Neural progenitor cell (in vitro differentiated cells): ENCODE measurements at places on chromosomes 16 and 17. TPM values are rescaled to one million over a fixed set of nuclear protein-coding genes. Genes with fewer than 3 reads are reported as not detected.
A peak's percentile ranks its signal among the peaks of the same experiment; 100 is the strongest.

Gene KRT39
- total RNA-seq, result not detected in 2 replicates

Gene CACNG4
- total RNA-seq, result 0.34 and 1.2 TPM in 2 replicates

Gene SCIMP
- total RNA-seq, result not detected in 2 replicates

Gene KCNH6
- total RNA-seq, result 0.03 TPM in 1 of 2 replicates, not detected in the other

Gene PPY
- total RNA-seq, result not detected in 2 replicates

Gene BICDL2
- total RNA-seq, result 0.12 TPM in 1 of 2 replicates, not detected in the other

Gene WNT3
- total RNA-seq, result 1.1 and 1.7 TPM in 2 replicates

Gene TMEM220
- total RNA-seq, result 0.28 and 1.5 TPM in 2 replicates

GRCh38 chr16:21703156-21703555 is 39.4 kb downstream of the OTOA start:
- no peak for DNase-seq
- H3K27me3 ChIP-seq, result no peaks in the 10 kb centered on the region
- H3K27ac ChIP-seq, result no peak overlapping the region
- H3K36me3 ChIP-seq, result no peaks in the 10 kb centered on the region

DNA sequence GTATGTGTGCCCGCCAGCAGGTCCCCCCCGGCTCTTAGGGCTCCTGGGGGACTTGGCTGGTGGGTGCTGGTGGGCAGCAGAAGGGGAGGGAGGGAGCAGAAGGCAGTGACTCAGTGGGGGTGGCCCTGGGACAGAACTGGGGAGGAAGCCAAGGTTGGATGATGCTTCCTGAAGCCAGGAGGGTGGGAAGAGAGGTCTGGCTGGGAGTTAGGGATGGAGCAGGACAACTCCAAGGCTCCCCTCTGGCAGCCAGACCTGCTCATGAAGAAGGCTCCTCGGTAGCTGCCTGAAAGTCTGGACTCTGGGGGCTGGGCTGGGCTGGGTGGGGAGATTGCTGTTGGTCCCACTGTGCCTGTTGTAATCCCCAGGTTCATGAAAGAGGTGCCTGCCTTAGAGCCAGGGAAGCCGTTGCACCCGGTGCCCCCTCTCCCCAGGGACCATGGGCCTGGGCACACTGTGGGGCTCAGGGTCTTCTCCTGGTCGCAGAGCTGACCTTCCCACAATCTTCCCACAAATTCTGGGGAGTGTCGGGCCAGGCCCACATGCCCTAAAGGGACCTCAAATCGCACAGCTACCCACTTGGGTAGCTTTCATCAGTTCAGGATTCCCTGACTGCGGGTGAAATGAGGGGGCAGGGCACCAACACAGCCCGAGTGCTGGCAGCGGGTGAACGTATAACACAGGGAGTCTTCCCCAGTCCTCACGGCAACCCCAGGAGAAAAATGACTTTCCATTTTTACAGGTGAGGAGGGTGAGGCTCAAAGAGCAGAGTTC is 1.1 kb upstream of the PLEKHG4 start:
- peaks cover 23% of the 10 kb centered on the region for H3K27me3 ChIP-seq
- H3K36me3 ChIP-seq, result no peaks in the 10 kb centered on the region
- no peak for DNase-seq
- H3K4me3 ChIP-seq, result peak overlapping the region; percentile 54
- H3K27ac ChIP-seq, result no peak overlapping the region

DNA sequence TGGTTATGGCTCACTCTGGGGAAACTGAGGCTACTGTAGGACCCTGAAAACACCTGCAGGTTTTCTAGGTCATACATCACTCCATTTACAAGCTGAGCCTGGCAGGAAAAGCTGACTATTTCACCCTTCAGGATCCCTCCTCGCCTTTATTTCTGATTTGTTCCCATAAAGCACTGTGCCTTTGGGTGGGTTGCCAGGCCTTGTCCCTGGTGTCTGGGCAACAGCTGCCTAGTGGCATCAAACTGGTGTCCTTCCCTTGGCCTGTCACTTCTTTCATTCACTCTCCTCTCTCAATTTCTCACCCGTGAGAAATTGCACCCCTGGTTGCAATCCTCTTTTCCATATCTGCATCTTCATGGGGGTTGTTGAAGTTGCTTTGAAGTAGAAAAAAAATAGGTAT is 1.6 kb downstream of the MYL4 start:
- H3K4me1 ChIP-seq, result peaks cover 12% of the 10 kb centered on the region
- DNase-seq, result no peak
- H3K27ac ChIP-seq, result no peak overlapping the region
- H3K36me3 ChIP-seq, result no peaks in the 10 kb centered on the region

- H3K4me3 ChIP-seq, result no peak overlapping the region
- no peaks in the 10 kb centered on the region for H3K4me1 ChIP-seq
- no peaks in the 10 kb centered on the region for H3K27me3 ChIP-seq
- H3K36me3 ChIP-seq, result peaks cover 10% of the 10 kb centered on the region
- no peak overlapping the region for H3K27ac ChIP-seq
These were observed 20.0 kb downstream of the CLUAP1 start for GRCh38 chr16:3520841-3521240.

- no peak overlapping the region for H3K4me3 ChIP-seq
- no peaks in the 10 kb centered on the region for H3K27me3 ChIP-seq
- no peaks in the 10 kb centered on the region for H3K36me3 ChIP-seq
- no peak for DNase-seq
- peaks cover 8% of the 10 kb centered on the region for H3K4me1 ChIP-seq
These were observed 19.0 kb downstream of the ADAD2 start for GRCh38 chr16:84209989-84210388.

- H3K36me3 ChIP-seq, result no peaks in the 10 kb centered on the region
- H3K27me3 ChIP-seq, result peaks cover 1% of the 10 kb centered on the region
- peaks cover 18% of the 10 kb centered on the region for H3K4me1 ChIP-seq
- no peak overlapping the region for H3K27ac ChIP-seq
- H3K4me3 ChIP-seq, result peak overlapping the region; percentile 30
- DNase-seq, result peak; percentile 78
These were observed 6.1 kb upstream of the STAC2 start for GRCh38 chr17:39231591-39232551.

- H3K4me3 ChIP-seq, result peak overlapping the region; percentile 42
- H3K27me3 ChIP-seq, result peaks cover 100% of the 10 kb centered on the region
- no peaks in the 10 kb centered on the region for H3K36me3 ChIP-seq
- H3K27ac ChIP-seq, result no peak overlapping the region
These were observed 885 bp upstream of the SLFN13 start for GRCh38 chr17:35449371-35449931.

DNA sequence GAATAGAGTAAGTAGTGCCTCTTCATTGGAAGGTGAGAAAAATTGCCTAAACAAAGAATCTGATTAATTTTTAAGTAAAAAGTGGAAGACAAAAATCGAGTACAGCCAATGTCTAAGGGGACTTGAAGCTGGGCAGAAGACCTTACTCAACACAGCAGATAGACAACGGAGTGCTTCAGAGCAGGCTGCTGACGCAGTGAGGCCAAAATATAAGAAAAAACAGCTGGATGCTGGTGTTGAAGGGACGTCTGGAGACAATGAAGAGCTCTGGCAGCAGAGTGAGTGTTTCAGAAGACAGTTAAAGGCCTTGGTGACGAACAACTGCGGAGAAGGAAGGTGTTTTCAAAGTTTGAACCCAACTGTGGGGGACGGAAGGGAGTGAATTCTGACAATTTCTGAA is 169.8 kb downstream of the MRTFB start:
- H3K4me3 ChIP-seq, result no peak overlapping the region
- no peak overlapping the region for H3K27ac ChIP-seq
- H3K36me3 ChIP-seq, result no peaks in the 10 kb centered on the region
- no peaks in the 10 kb centered on the region for H3K27me3 ChIP-seq
- DNase-seq, result no peak
- no peaks in the 10 kb centered on the region for H3K4me1 ChIP-seq

GRCh38 chr16:49513040-49513439 is 139.4 kb downstream of the C16orf78 start:
- no peaks in the 10 kb centered on the region for H3K36me3 ChIP-seq
- peak; percentile 53 for DNase-seq
- no peak overlapping the region for H3K4me3 ChIP-seq
- no peaks in the 10 kb centered on the region for H3K27me3 ChIP-seq
- H3K4me1 ChIP-seq, result no peaks in the 10 kb centered on the region
- no peak overlapping the region for H3K27ac ChIP-seq

DNA sequence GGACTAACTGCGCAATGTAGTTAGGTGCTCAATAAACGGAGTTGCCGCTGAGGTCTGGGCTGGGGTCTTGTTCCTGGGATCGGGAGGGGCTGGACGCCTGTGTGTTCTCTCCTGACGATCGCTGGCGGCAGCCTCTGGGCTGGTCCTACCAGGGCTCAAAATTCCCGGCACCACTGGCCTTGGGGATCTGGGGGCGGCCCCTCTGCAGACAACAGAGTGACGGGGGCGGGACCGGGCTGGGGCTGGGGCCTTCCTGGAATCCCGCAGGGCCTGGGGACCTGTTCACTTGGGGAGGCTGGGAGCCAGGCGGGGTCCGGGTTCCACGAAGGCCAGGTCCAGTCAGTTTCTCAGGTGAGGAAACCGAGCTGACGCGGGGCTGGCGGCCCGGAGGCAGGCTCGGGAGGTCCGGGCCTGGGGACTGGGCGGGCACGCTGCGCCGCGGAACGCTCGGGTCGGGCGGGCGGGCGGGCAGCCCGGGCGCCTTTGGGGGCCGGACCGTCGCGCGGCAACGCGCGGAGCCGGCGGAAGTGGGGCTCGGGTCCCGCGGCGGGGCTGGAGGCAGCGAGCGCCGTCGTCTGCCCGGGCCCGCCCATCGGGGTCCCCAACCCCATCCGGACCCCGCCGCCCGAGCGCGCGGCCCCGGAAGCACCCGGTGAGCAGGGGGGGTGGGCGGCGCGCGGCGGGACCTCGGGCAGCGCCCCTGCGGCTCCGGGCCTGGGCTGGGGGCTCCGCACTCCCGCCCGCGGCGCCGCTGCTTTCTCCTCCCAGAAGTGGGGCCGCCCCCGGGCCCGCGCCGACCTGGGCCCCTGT is at the start of gene PIGQ:
Gene PIGQ, plus strand, starts transcription at position 524 of the 810 bp plus-strand sequence. CDS start 4,107 bp downstream, outside the sequence.
- H3K4me1 ChIP-seq, result peaks cover 13% of the 10 kb centered on the region
- H3K36me3 ChIP-seq, result no peaks in the 10 kb centered on the region
- no peak within 1 kb of the TSS for H3K27ac ChIP-seq
- peak; percentile 90 for DNase-seq
- H3K27me3 ChIP-seq, result no peaks in the 10 kb centered on the region
- peak within 1 kb of the TSS; percentile 99 for H3K4me3 ChIP-seq

DNA sequence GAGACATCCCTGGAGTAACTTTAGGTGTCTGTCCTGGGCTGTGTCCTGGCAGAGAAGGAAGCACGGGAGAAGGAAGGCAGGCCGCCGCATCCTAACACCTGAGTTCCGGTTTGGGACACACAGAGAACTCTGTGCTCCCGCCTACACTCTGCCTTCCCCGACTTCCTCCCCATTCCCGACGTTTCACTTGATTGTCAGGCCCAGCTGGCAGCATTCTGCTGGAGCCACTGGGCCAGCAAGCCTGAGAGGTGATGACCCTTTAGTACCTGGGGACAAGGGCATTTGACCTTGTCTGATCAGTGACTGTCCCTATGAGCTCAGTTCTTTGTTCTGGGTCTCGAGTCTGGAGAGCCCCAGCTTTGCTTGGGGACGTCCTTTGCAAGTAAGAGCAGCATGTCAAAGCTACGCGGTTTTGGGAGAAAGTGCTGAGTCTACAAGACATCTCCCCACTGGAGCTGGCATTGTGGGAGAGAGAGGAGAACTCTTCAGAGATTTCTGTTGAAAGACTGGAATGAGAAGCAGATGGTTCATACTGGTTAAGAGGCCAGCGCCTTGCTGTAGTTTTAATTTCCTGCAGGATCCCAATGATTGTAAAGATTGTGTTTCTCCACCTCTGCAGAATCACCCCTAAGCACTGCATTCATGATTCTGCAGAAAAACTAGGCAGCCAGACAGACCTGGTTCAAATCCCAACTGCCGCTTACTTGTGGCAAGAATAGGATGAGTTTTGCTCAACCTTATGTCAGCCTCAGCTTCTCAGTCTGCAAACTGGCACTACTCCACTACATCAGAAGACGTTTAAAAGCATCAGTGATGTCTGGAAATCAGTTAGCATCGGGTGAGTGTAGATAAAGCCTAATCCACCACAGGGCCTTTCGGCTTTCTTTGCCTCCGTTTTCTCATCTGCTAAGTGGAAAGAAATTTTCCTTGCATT is 20.6 kb downstream of the ABAT start:
- H3K4me3 ChIP-seq, result no peak overlapping the region
- no peaks in the 10 kb centered on the region for H3K36me3 ChIP-seq
- no peak for DNase-seq
- H3K27me3 ChIP-seq, result no peaks in the 10 kb centered on the region
- no peak overlapping the region for H3K27ac ChIP-seq
- H3K4me1 ChIP-seq, result no peaks in the 10 kb centered on the region

- H3K27me3 ChIP-seq, result no peaks in the 10 kb centered on the region
- H3K4me3 ChIP-seq, result no peak overlapping the region
- no peaks in the 10 kb centered on the region for H3K4me1 ChIP-seq
- DNase-seq, result no peak
- no peak overlapping the region for H3K27ac ChIP-seq
- H3K36me3 ChIP-seq, result no peaks in the 10 kb centered on the region
These were observed 56.9 kb downstream of the MYH11 start for GRCh38 chr16:15799851-15800495.

- DNase-seq, result peak; percentile 98
- H3K4me3 ChIP-seq, result no peak overlapping the region
- no peak overlapping the region for H3K27ac ChIP-seq
- no peaks in the 10 kb centered on the region for H3K27me3 ChIP-seq
- H3K4me1 ChIP-seq, result peaks cover 34% of the 10 kb centered on the region
- H3K36me3 ChIP-seq, result no peaks in the 10 kb centered on the region
These were observed 123.1 kb upstream of the MAF start for GRCh38 chr16:79723583-79724168.

- no peak for DNase-seq
- no peaks in the 10 kb centered on the region for H3K27me3 ChIP-seq
- no peak overlapping the region for H3K27ac ChIP-seq
- no peaks in the 10 kb centered on the region for H3K4me1 ChIP-seq
These were observed 8.7 kb upstream of the GINS2 start for GRCh38 chr16:85697431-85697830.

DNA sequence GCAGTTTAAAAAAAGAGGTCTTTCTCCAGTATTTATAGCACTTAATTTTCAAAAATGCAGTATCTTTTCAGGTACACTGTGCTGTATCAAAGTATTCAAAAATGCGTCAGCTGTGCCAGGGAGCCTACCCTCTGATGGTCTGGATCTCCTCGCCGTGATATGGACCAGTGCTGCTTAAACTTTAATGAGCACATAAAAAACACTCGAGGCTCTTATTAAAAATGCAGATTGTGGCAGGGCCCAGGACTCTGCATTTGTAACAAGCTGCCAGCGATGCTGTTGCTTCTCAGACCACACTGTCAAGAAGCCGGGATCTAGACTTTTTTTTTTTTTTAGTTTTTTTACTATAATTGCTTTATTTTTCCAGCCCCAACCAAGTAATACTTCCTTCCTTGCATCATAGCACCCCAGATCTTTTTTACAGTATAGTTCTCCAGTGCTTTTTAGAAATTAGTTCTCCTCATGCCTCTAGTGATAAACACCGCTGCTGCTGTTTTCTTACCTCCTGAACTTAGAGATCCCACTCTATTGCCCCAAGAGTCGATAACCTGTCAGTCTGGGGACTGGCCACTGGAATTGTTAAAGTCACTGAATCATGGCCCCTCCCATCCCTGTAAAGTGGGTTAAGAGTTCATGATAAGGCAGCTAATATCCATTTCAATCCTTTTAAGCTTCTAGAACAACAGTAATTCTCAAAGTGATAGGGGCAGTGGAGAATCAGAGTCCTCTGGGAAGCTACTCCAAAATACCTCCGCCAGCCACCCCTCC is 1.6 kb upstream of the SMARCD2 start:
- H3K36me3 ChIP-seq, result no peaks in the 10 kb centered on the region
- no peak overlapping the region for H3K4me3 ChIP-seq
- DNase-seq, result no peak
- H3K4me1 ChIP-seq, result peaks cover 14% of the 10 kb centered on the region

GRCh38 chr16:76370344-76370743 is 93.1 kb downstream of the CNTNAP4 start:
- no peak overlapping the region for H3K4me3 ChIP-seq
- no peaks in the 10 kb centered on the region for H3K4me1 ChIP-seq
- no peak overlapping the region for H3K27ac ChIP-seq
- H3K27me3 ChIP-seq, result no peaks in the 10 kb centered on the region
- H3K36me3 ChIP-seq, result no peaks in the 10 kb centered on the region

GRCh38 chr17:36755586-36755985 is 154.2 kb downstream of the MRM1 start:
- H3K27me3 ChIP-seq, result no peaks in the 10 kb centered on the region
- no peak overlapping the region for H3K4me3 ChIP-seq
- no peaks in the 10 kb centered on the region for H3K4me1 ChIP-seq
- H3K36me3 ChIP-seq, result no peaks in the 10 kb centered on the region
